Stimulated activated naive CD4-positive, alpha-beta T cell (primary cell): ENCODE measurements at places on chromosomes 1 and 21.

DNA sequence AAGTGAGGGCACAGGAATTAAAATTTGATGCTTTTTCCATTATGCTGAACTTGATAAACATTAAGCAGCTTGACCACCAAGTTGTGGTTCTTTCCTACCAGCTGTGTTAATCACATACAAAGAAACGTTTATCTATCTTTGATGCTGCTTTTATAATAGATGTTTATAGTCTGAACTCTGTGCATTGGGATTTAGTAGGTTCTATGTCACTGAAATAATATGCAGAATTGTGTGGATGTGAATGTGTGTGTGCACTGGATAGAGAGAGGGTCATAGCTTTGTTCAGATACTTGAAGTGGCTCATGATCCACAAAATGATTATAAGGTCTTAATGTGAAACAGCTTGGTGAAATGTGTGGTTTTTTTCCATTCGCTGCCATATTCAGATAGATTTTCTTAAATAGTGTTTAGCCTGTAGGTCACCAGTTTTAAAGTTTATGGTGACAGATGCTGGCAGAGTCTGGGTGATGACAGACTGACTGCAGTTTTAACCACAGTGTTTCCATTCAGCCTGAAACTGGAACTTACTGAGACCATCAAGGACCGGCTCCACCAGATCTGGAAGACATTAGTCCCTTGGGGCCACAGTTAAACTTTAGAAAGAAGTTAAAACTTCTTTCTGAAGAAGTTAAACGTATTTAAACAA, 10.2 kb downstream of the DDI2 start:
- DNase-seq, result no peak

DNA sequence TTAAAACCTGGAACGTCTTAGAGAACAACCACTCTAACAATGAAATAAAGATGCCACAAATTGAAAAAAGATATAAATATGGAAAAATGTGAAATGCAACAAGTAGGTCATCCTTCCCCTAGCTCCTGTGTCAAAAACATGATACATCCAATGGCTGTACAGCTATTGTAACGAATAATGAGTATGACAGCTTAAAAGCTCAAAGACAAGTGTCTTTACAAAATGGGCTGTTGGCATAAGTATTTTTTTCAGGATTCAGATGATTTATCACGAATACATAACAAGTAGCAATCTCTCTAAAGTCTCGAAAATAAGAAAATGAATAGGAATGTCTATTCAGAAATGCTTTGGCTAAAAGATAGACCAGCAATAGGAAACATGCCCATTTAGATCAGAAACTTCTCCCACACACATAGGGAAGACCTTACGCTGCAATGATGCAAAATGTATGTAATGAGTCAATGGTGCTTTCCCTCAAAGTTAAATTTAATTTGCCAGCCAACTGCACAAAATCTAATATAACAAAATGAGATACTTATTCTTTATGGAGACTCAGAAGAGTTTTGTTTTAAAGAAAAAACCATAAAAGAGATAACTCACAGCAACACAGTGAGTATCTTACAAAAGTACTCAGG, 8.3 kb downstream of the TGFBR3 start:
- DNase-seq, result no peak

- no peak for DNase-seq
These were observed 36.1 kb upstream of the PLPPR4 start for GRCh38 chr1:99228153-99228552.

GRCh38 chr1:155485945-155486344, 76.7 kb downstream of the ASH1L start:
- DNase-seq, result no peak

- DNase-seq, result no peak
These were observed 276.9 kb downstream of the MATN1 start for GRCh38 chr1:30446508-30446907.

DNA sequence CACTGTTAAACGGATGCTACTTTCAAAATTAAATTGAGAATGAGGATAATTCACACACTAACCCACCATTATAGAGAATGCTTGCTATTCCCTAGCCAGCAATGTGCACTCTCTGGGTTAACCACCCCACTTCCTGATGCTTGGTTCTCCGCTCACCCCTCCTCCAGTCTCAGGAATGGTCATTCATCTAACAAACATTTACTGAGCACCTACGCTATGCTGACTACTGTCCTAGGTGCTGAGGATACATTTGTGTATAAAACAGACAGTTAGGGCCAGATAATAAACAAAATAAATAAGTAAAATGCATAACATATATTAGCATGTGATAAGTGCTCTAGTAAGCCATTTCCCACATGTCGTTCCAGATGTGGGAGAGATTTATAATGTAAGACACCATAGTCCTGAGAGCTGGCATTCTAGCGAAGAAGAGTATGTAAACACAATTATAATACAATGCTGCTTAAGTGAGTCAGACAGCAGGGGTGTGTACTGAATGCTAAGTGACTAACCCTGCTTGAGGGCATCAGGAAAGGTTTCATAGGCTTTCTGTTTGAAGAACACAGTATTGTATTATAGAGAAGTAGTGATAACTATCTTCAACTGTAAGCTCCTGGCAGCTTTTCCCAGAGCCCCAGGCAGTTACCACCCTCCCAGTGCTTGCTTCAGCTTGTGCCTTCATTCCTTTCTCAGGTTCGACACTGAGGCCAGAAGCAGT, 126.7 kb upstream of the CACHD1 start:
- no peak for DNase-seq

GRCh38 chr1:208233978-208234377, 10.2 kb downstream of the PLXNA2 start:
- no peak for DNase-seq

- DNase-seq, result no peak
These were observed 19.0 kb downstream of the THEMIS2 start for GRCh38 chr1:27891196-27891889.

DNA sequence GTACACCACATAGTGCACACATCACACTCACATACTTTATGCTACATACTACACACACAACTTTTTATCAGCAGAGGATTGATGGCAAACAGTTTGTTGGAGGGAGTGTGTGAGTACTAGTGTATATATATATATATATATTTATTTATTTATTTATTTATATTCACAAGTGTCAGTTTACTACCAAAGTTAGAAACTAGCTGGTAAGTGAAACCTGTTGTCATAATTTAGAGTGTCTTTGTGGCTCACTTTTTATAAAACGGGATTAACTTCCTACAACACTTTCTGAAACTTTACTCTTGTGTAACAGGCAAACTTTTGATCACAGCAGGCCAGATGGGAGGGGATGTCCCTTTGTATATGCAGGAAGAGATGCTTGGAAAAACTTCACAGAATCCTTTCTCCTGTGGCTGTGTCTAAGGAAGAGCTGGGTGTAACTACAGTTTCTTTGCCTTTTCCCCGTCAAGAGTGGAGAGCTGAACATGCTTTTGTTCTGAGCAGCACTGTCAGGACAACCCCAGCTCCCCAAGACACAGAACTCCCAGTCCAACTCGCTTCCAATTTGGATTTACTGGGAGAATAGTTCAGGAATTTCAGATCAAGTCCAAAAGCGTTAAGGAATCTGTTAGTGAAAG, 1.9 kb upstream of the SAMD13 start:
- no peak for DNase-seq
